A673 (cell line): ENCODE measurements at places on chromosomes 5 and 9. TPM values are rescaled to one million over a fixed set of nuclear protein-coding genes. Genes with fewer than 3 reads are reported as not detected.

Gene P4HA2
- total RNA-seq, result 2.8 and 3.3 TPM in 2 replicates

Gene MAN1B1
- total RNA-seq, result 48.6 and 54.9 TPM in 2 replicates

Gene C9orf43
- 0.81 and 1.5 TPM in 2 replicates for total RNA-seq

Gene SURF4
- total RNA-seq, result 201 and 214 TPM in 2 replicates

DNA sequence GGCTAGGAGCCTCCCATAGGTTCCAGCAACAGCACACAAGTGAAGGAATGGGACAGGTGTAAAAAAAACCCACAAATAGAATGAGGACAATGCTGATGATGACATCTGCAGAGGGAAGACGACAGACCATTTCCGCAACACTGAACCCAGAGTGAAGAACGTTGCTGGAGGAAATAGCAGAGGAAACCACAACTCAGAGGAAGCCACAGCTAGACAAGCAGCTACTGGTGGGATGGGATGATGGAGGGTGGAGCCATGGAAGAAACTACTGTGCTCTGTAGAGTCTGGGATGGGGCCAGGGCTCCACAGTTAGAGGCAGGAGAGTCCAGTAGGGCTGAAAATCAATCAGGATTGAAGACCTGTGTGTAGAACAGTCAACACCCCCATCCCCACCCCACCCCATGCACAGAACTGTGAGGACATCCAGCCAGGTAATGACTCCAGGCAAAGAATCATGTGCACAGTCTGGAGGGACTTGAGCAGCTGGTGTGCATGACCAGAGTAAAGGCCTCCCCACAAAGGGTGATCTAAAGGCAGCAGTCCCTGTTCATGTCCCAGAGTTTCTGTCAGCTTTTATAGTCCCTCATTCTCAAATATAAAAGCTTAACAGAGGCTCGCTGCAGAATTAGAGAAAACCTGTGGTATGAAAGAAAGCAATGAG is 65.2 kb upstream of the SPIN1 start:
- no peak overlapping the region for H3K27ac ChIP-seq
- H3K4me3 ChIP-seq, result no peak overlapping the region
- H3K27me3 ChIP-seq, result no peaks in the 10 kb centered on the region

DNA sequence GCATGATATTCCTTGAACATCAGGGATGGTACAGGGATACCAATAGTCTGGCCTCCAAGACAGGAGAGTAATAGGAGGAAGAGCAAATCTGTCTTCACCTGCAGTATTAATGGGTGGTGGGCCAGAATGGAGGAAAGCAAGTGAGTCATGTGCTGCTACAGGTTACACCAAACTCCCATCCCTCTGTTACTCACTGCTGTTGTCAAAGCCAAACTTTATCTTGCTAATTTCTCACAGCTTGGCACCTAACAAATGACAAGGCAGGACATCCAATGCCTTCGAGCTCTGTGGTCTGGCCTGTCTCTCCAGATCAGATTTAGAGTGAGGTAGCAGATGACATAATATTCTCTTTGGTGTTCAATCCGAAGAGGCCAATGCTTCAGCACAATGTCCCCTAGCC is 26.8 kb downstream of the PLAC8L1 start:
- no peaks in the 10 kb centered on the region for H3K36me3 ChIP-seq
- DNase-seq, result no peak
- H3K4me3 ChIP-seq, result no peak overlapping the region
- H3K4me1 ChIP-seq, result no peaks in the 10 kb centered on the region

GRCh38 chr9:132456241-132456640 is 46.2 kb downstream of the CFAP77 start:
- H3K4me1 ChIP-seq, result no peaks in the 10 kb centered on the region
- peaks cover 36% of the 10 kb centered on the region for H3K27me3 ChIP-seq
- H3K27ac ChIP-seq, result no peak overlapping the region
- no peaks in the 10 kb centered on the region for H3K36me3 ChIP-seq

GRCh38 chr5:171593401-171593800 is 174.0 kb downstream of the FGF18 start:
- H3K27ac ChIP-seq, result no peak overlapping the region
- H3K36me3 ChIP-seq, result no peaks in the 10 kb centered on the region
- no peak for DNase-seq
- no peak overlapping the region for H3K4me3 ChIP-seq

GRCh38 chr5:8094304-8094703 is 225.4 kb downstream of the MTRR start:
- DNase-seq, result no peak
- H3K4me1 ChIP-seq, result no peaks in the 10 kb centered on the region
- no peaks in the 10 kb centered on the region for H3K27me3 ChIP-seq
- H3K27ac ChIP-seq, result no peak overlapping the region
- H3K36me3 ChIP-seq, result no peaks in the 10 kb centered on the region
- no peak overlapping the region for H3K4me3 ChIP-seq

DNA sequence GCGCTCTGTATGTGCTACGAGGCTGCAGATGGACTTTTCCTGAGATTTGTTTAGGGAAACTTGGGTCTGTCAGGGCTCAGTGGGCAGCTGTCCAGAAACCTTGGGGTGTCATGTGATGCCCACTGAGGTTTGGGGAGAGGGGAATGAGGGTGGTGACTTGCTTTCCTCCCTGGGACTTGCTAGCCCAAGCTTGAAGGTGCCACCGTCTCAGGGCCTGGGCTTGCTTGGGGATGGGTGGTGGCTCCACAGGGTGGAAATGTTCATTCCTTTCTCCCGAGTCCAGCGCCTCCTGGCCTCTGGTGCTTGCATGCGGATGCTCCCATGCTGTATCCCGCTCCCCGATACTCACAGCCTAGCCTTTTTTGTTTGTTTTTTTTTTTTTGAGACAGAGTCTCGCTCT is 33.3 kb downstream of the ZNF618 start:
- H3K27me3 ChIP-seq, result no peaks in the 10 kb centered on the region
- no peak overlapping the region for H3K4me3 ChIP-seq
- no peak for DNase-seq

DNA sequence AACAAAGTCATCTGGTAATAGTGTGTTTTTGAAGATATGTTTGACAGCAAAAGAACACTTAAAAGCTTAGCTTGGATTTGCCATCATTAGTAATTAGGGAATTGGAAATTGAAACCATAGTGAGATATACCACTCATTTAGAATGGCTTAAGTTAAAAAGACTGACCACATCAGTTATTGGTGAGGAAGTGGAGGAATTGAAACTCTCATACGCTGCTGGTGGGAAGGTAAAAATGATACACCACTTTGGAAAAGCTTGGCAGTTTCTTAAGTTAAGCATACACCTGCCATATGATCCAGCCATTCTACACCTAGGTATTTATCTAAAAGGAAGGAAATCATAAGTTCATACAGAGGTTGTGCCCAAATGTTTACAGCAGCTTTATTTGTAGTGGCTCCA is 213.2 kb downstream of the TRIO start:
- H3K27me3 ChIP-seq, result no peaks in the 10 kb centered on the region
- H3K4me1 ChIP-seq, result no peaks in the 10 kb centered on the region
- no peak overlapping the region for H3K27ac ChIP-seq

- H3K27ac ChIP-seq, result no peak overlapping the region
- H3K27me3 ChIP-seq, result no peaks in the 10 kb centered on the region
- DNase-seq, result peak; percentile 57
- H3K4me3 ChIP-seq, result no peak overlapping the region
These were observed 114.8 kb upstream of the DAPK1 start for GRCh38 chr9:87382900-87383299.

DNA sequence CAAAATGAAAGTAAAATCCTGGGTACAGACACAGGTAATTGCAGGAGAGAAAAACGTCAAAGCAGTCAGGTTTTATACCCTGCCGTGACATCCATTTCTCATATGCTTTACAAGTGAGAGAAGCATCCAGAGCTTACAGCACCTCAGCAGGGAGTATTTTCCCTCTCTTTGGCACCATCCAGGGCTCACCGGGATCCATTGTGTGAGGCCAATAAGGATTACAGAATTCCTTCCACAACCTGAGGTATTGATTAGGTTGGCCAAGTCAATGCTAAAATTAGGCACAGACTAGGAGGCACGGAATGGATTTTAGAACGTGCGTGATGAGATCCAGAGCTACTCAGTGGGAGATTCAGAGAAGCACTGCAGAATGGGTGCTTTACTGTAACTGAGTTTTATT is 296.6 kb downstream of the FBXL7 start:
- no peaks in the 10 kb centered on the region for H3K27me3 ChIP-seq
- no peak overlapping the region for H3K27ac ChIP-seq
- H3K4me1 ChIP-seq, result no peaks in the 10 kb centered on the region

GRCh38 chr5:4704951-4705350 is 435.2 kb upstream of the ADAMTS16 start:
- no peaks in the 10 kb centered on the region for H3K4me1 ChIP-seq
- no peak for DNase-seq
- no peaks in the 10 kb centered on the region for H3K27me3 ChIP-seq
- H3K36me3 ChIP-seq, result no peaks in the 10 kb centered on the region

DNA sequence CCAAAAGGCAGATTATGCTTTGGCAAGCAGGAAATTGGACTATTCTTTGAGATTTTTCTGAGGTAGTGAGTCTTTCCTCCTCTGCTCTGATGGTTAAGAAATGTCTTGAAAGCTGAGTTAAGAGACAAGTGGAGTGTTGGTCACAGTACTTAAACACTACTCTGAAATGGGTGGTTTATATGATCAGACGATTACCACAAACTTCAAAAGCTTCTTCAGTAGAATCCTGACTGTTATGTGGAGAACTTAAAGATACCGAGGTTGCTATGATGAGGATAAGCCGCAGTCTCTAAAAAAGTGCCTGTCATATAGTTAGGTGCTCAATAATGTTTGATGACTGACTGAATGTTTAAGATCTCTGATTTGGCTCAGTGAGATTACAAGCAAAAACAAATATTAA is 24.3 kb downstream of the GCNT4 start:
- H3K4me3 ChIP-seq, result no peak overlapping the region
- no peaks in the 10 kb centered on the region for H3K4me1 ChIP-seq
- DNase-seq, result no peak
- H3K36me3 ChIP-seq, result no peaks in the 10 kb centered on the region
- no peak overlapping the region for H3K27ac ChIP-seq
- no peaks in the 10 kb centered on the region for H3K27me3 ChIP-seq

GRCh38 chr9:26142201-26142600 is 464.0 kb upstream of the TUSC1 start:
- no peaks in the 10 kb centered on the region for H3K36me3 ChIP-seq
- DNase-seq, result no peak
- no peaks in the 10 kb centered on the region for H3K4me1 ChIP-seq
- no peak overlapping the region for H3K4me3 ChIP-seq
- H3K27ac ChIP-seq, result no peak overlapping the region

GRCh38 chr9:23464275-23464674 is 361.8 kb downstream of the ELAVL2 start:
- no peaks in the 10 kb centered on the region for H3K27me3 ChIP-seq
- H3K36me3 ChIP-seq, result no peaks in the 10 kb centered on the region
- H3K4me1 ChIP-seq, result no peaks in the 10 kb centered on the region
- DNase-seq, result no peak
- no peak overlapping the region for H3K27ac ChIP-seq

- no peak for DNase-seq
- H3K27ac ChIP-seq, result no peak overlapping the region
- no peaks in the 10 kb centered on the region for H3K36me3 ChIP-seq
- no peaks in the 10 kb centered on the region for H3K4me1 ChIP-seq
- H3K27me3 ChIP-seq, result no peaks in the 10 kb centered on the region
These were observed 16.8 kb upstream of the PRLR start for GRCh38 chr5:35246900-35247647.

- no peaks in the 10 kb centered on the region for H3K36me3 ChIP-seq
- H3K4me3 ChIP-seq, result no peak overlapping the region
- peak; percentile 37 for DNase-seq
- peaks cover 9% of the 10 kb centered on the region for H3K4me1 ChIP-seq
- no peak overlapping the region for H3K27ac ChIP-seq
- no peaks in the 10 kb centered on the region for H3K27me3 ChIP-seq
These were observed 47.2 kb downstream of the RFX3 start for GRCh38 chr9:3478549-3478953.
